ENCODE measurements at places on chromosomes 6 and 20.
A peak's percentile ranks its signal among the peaks of the same experiment; 100 is the strongest.

GRCh38 chr6:26267083-26267589 is 97.9 kb upstream of the BTN3A2 start:
- no peak for DNase-seq

GRCh38 chr20:23135449-23136420 is 49.6 kb upstream of the CD93 start:
- DNase-seq = no peak

- no peak for DNase-seq
Measured at GRCh38 chr6:132964101-132964867, 149.9 kb downstream of the RPS12 start.

DNA sequence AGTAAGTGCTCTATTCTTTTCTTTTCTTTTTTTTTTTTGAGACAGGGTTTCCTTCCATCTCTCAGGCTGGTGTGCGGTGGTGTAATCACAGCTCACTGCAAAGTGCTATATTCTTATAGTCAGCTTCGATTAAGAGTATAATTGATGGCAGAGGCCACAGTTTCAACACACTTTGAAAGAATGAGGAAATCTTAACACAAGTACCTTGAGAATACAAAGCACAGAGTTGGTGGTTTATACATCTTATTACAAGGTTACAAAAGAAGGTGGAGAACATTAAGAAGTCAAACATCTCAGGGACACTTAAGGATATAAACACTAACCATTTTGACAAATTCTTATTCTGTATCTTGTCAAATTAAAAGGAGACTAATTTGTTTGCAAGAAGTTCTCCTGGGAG is 180.5 kb downstream of the SOD2 start:
- no peak for DNase-seq

DNA sequence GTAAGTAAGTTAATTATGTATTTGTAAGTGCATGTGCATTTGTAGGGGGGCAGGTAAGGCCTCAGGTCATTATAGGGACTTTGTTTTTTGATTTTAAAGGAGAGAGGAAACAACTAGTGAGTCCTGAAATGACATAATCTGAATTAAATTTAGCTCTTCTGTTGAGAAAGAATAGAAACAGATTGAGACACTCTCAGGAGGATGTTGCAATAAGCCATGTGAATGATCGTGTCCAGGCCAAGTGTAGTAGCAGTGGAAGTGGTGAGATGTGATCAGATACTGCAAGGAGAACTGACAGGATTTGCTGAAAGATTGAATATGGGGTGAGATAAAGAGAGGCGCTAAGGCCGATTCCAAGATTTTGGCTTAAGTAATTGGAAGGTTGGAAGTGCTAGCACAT is 2.6 kb upstream of the CENPW start:
- DNase-seq = no peak

- DNase-seq = no peak
Measured at GRCh38 chr6:111673937-111674336, 68.3 kb upstream of the TRAF3IP2 start.

GRCh38 chr20:53872561-53873229 is 197.7 kb downstream of the BCAS1 start:
- DNase-seq = no peak

DNA sequence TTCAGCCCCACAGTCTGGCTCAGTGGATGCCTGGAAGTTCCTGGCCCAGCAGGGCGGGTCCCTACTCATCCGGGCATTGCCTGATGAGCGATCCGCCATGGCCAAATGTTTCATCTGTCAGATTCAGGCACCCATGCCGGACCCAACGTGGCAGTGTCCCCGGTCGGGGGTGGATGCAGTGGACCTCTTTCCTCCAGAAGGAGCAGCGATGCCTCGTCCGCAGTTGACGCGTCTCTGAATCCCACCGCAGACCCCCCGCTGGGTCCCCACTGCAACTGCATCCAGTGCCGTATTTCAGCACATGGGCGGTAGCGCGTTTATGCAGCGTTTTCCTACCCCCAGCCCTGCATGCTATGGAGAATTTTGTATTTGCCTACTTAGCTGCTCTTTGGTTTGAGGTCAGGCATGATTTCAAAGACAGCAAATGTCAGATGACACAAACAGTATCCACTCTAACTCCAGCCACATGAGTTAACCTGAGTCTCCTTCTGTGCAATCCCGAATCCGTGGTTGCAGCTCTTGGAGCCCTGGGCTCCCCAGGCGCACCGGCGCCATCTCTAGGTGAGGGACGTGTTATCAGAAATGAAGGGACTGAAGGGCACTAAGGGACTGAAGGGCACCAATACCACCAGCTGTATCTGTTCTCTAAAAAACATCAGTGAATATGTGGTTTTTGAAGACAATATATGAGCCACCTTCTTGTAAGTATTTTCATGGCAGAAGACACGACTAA is 72.6 kb upstream of the THBS2 start:
- no peak for DNase-seq

DNA sequence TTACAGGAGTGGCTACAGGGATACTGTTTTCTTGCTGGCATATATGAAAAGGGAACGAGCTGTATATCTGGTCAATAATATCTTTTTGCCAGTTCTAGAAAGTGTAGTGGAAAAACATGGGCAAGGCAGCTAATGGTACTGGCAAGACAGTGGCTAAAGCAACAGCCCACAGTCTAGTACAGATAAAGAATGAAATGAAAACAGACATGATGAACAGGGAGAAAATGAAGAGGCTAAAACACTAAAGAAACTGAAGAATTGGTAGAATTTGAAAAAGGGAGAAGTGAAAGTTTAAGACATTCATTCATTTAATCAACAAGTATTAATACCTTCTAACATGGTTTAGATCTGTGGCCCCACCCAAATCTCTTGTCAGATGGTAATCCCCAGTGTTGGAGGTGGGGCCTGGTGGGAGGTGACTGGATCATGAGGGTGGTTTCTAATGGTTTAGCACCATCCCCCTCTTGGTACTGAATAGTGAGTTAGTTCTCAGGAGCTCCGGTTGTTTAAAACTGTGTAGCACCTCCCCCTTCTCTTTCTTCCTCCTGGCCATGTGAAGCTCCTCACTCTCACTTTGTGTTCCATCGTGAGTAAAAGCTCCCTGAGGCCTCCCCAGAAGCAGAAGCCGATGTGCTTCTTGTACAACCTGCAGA is 18.1 kb downstream of the FAM184A start:
- no peak for DNase-seq

DNA sequence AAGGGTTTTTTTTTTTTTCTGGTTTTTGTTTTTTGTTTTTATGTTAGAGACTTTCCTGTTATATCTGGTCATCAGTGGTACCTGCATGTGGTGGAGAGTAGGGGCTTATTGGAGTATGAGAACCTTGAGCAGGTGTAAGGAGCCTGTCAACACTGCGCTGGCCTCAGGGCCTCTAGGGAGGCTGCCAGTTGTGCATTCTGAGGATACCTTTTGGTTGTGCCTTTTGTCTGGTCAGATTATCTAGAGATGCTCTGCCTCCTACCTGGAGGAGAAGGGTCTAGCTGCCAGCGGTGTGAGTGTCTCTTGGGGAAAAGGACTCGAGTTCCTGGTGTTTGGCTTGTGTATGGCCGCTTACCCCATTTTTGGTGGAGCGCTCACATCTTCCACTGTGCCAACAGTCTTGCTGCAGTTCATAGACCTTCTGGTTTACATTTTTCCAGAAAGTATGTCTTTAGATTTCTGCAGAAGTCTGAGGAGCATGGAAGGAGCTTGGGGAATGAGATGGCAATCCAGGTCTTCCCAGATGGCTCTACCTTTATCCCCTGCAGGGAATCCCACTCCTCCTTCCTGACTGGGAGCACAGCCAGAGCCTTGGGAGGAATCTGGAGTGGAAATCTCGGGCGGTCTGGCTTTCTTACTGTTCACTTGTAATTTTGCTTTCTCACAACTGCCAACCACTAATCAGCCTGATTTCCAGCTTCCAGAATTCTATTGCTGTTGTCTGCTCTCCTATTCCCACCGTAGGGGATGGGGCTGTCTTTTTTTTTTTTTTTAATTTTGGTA is 49.9 kb downstream of the PTPN1 start:
- DNase-seq = peak; percentile 83

GRCh38 chr20:55216525-55217242 is 741.3 kb downstream of the DOK5 start:
- DNase-seq = no peak

GRCh38 chr6:148952147-148953035 is 205.6 kb downstream of the UST start:
- DNase-seq = no peak

GRCh38 chr6:84263557-84263956 is 36.1 kb upstream of the CEP162 start:
- peak; percentile 57 for DNase-seq

DNA sequence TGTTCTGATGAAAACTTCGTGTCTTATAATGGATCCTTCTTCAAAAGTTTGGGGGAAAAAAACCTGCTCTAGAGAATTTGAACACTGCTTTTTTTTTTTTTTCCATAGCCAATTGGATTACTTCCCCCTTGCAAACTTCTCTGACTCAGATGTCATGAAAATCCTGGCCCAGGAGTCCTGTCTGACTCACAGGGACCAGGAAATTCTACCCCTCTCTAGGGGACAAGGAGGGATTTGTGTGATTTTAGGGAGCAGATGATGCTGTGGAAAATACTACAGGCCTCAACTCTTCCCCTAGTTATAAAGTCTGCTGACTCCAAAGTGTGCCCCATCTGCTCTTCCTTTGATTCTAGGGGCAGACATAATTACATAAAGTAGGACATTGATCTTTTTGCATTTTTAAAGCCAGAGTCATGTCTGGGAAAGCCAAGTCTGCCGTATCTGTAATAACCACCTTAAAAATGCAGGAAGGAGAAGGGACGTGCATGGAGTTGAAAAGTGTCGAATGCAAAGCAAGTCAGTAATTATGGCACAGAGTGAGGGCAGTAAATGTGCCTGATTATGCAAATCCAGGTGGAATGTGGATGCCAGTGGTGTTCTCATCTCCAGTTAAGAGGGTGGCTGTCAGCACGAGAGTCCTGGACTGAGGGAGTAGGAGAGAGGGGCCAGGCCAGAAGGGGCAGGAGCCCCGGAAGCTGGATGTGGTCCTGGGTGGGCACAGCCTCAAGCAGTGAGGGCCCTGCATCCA is 144.3 kb upstream of the SULF2 start:
- DNase-seq = no peak

- DNase-seq = no peak
Measured at GRCh38 chr20:23063168-23063567, 13.7 kb upstream of the THBD start.

GRCh38 chr6:168746643-168747042 is 305.7 kb downstream of the SMOC2 start:
- no peak for DNase-seq

DNA sequence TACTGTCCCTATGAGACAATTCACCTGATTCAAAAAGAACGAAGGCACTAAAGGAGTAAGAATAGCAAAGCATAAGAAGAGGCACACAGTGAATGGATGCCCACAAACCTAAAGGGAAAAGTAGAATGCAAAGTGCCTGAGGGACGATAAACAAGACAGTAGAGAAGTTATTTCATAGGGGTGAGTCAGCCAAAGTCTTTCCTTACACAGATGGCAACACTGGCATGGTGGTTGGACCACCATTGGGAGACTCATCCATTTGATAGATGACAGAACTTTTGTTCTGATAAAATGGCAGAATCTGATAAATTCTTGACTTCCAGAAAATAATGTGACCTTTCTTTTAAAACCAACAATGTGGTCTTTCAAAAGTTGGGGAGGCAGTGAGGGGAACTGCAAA is 148.1 kb upstream of the HDAC2 start:
- DNase-seq = no peak

DNA sequence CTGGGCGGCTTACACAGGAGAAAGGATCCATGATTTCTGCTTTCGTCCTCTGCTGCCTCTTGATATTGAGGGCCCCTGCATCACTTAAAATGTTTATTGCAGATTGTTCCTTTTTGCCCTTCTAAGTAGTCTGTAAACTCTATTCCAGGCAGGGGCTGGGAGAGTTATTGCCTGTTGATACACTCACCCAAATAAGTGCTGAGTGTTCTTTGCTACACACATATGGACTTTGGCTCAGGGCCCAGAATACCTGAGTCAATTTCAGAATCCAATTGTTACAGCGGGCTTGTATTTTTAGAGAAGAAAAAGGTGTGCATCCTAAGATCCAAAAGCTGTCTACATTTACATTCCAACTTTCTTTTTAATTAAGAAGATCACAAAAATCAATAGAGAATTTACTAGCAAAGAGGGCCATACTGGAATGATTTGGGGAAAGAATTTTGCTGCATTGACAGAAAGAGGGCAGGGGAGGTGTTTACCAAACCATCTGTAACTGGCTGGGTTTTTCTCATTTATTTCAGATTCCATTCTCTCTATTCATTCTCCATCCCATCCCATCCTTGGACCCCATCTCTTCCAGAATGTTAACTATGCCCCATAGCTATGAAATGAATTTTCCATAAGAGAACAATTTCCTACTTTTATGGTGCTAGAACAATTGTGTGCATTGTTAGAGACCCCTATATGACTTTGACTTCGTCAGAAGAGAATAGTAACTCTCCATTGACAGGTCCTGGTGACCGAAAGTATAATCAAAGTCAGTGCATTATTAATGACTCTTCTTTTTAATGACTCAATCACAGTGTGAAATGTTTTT is 959.9 kb upstream of the FLRT3 start:
- DNase-seq = no peak

DNA sequence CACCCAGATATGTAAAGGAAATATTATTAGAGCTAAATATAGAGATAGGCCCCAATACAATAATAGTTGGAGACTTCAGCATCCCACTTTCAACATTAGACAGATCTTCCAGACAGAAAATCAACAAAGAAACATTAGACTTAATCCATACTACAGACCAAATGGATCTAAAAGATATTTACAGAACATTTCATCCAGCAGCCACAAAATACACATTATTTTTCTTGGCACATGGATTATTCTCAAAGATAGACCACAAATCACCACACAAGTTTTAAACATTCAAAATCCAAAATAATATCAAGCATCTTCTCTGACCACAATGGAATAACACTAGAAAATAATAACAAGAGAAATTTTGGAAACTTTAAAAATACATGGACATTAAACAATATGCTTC is 1159.1 kb upstream of the CITED2 start:
- DNase-seq = no peak

DNA sequence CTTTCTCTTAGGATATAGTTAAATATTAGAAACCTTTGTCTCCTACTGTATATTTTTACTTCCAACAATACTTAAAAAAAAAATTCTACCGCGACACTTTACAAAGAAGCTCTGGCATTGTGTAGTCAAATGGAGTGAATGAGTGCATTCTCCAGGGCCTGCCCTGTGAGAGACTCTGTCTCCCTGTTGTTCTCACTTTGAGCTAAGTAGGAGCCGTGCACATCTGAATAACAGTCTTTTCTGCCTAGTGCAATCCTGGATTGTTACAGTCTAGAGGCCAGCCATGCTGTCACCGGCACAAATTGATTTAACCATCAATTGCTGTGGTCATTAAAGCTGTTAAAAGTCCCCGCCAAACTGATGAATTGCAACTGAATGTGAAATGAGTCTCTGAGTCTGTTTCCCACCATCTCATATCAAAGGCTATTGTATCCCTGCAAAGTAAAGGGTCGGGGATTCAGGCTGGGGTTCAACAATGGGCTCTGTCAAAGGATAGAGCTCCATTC is 156.0 kb downstream of the RFPL4B start:
- DNase-seq = no peak

- DNase-seq = peak; percentile 70
Measured at GRCh38 chr6:47724300-47724699, 25.9 kb downstream of the ADGRF4 start.
